ENCODE measurements at places on chromosomes 11 and 22.

DNA sequence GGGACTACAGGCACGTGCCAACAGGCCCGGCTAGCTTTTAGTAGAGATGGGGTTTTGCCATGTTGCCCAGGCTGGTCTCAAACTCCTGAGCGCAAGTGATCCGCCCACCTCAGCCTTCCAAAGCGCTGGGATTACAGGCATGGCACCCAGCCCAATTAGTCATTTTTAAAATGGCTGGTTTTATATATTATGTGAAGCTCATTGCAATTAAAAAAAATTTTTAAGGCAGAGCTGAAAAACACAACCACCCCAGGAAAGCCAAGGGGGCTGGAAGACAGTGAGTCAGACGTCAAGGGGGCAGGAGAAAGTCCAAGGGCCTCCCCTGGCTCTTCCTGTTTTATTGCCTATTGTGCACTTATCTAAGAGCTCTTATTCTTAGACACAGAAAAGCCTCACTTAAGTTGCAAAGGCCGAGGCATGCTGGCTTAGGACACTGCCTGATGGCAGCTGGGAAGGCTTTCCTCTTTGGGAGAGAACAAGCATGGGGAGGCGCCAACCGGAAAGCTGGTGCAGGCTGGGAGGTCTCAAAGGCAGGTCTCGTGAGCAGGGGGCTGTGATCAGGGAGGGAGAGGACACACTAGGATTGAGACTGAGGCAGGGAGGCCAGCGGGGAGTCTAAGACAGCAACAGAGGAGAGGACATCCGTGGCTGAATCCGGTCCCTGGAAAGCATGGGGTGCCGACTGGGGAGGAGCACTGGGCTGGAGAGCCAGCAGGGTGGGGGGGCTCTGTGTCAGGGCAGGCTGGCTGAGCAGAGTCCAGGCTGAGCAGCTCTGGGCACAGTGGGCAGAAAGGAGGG lies 11.1 kb upstream of the OSM start:
- DNase-seq: peak; percentile 13

- DNase-seq: no peak
These were observed 10.9 kb downstream of the ACO2 start for GRCh38 chr22:41479671-41480396.

DNA sequence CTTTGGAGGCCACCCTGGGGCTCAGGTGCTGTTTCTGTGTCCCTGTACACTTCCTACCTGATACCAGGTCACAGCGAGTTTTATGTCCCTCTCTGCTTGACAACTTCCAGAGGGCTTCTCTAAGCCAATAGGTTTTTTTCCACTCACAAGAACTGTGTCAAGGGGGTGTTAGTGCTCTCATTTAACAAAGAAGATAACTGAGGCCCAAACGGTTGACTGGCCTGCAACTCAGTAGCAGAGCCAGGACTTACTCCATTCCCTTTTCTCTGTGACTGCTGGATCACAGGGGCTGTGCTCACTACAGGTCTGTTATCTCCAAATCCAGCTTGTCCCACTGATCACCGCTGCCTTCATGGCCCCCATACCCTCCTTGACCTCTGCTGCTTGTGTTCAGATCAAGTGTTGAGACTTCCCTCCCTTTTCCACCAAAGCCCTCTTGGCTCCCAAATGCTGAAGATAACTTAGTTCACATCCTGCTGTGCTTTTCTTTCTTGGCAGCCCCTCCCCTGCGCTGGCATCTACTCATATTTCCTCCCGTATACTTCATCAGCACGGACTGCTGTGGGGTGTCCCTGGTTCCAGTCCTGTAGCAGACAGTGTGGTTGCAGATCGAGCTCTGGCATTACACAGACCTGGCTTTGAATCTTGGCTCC lies 41.3 kb downstream of the POU2F3 start:
- DNase-seq: peak; percentile 40

GRCh38 chr11:28632338-28632737 lies 524.1 kb downstream of the METTL15 start:
- DNase-seq: no peak

- no peak for DNase-seq
These were observed 93.3 kb downstream of the KCNQ1 start for GRCh38 chr11:2537896-2538724.

GRCh38 chr11:92861634-92862033 lies 107.8 kb upstream of the MTNR1B start:
- no peak for DNase-seq

DNA sequence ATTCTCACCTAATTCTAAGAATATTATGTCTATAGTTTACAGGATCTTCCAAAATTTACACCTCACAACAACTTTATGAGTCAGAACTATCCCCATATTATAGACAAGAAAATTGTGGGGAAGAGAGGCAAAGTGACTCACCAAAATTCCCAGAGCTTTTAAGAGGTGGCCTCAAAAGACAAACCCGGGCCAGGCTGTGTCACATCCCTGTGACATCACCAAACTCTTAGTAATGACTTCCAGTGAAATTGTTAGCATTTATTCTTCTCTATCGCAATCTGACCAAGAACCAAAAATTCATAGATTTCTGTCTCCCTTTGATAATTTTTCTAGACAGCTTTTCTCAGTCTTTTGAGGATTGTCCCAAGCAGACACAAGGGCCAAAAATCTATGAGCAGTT lies 134.3 kb downstream of the SNX19 start:
- no peak for DNase-seq

- peak; percentile 67 for DNase-seq
These were observed 11.7 kb downstream of the GVQW3 start for GRCh38 chr11:76392870-76393269.

DNA sequence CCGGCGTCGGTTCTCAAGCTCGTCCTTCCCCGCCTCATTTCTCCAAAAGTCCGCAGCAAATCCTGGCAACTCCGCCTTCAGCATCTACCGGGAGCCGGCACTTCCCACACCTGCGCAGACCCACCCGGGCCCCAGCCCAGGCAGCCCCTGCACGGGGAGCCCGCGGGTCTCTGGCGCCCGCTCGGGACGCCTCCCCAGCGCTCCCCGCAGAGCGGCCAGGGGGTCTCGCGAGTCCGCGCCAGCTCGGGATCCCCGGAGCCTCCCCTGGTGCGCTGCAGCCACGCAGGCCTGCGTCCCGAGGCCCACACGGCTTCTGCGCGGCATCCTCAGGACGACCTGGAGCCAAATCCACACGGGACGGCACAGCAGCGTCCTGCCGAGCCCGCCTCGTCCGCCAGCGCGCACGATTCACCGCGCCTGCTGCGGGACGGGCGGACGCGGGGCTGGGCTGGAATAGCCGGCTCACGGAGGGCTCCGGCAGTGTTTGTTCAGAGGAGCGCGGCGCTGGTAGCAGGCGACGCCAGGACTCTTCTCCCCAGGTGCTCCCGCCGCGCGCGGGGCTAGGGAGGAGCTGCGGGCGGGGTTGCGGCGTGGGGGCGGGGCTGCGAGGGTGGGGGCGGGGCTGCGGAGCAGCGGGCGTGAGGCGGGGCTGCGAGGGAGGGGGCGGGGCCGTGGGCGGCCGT lies 816 bp upstream of the PHRF1 start:
- peak; percentile 80 for DNase-seq

DNA sequence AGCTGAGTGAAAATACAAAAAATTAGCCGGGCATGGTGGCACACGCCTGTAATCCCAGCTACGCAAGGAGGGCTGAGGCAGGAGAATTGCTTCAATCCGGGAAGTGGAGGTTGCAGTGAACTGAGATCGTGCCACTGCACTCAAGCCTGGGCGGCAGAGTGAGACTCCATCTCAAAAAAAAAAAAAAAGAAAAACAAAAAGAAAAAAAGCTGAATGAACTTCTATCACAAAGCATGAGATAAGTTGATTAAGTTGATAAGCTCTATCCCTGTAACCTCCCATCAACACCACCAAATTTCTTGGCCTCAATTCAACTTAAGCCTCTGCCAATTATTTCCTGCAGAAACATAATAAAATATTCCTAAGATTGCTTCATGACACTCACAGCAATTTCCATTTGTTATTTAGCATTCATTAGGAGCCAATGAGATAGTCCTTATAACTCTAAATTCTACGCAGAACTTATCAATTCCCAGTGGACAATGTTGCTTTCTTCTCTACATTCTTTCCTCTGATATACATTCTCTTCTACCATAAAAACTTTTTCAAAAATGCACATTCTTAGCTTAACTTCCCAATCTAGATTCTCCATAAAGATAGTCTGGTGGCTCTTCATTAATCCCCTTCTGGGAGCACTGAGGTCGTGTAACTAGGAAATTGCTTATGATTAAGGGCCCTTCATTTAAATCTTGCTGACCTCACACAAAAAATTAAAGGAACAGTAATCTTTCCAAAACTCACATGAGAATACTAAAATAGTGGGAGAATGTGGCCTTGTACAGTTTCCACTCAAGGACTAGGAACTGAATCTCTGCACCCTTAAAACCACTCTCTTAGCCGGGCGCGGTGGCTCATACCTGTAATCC lies 2.9 kb downstream of the AMBRA1 start:
- no peak for DNase-seq

- no peak for DNase-seq
These were observed 27.5 kb upstream of the CHST1 start for GRCh38 chr11:45692808-45693453.

DNA sequence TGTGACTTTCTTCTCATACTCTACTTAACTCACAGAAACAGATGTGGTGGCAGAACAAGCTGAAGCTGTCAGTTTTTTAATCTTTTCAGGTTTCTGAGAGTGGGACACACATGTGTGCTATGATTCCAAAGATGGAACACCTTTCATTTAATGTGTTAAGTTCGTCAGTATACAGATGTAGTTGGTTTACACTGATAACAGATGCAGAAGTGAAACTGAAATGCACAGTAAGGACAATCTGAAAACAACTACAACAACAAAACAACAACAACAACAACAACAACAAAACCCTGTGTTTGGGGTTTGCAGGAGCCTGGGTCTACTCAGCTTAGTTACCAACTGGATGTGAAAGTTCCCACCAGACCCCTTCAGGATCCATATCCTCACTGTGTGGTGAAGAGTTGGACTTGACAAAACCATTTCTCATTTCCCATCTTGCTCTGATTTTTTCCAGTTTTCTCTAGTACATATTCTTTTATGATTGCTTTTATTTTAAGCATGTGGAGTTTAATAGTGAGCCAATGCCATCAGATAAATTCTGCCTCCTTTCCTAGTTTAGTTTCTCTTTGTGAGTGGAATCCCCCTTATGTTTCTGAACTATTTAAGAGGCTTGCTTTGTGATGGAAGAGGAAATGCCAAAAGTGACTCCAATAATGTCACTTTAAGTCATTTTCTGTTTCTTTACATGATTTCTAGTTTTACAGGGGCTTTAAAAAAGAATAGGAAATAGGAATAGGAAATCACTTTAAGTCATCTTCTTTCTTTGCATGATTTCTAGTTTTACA lies 47.8 kb downstream of the ARHGAP42 start:
- no peak for DNase-seq

- DNase-seq: peak; percentile 13
These were observed 21.3 kb downstream of the CBX7 start for GRCh38 chr22:39130892-39131855.

GRCh38 chr11:44823006-44823405 lies 96.2 kb downstream of the TSPAN18 start:
- no peak for DNase-seq

DNA sequence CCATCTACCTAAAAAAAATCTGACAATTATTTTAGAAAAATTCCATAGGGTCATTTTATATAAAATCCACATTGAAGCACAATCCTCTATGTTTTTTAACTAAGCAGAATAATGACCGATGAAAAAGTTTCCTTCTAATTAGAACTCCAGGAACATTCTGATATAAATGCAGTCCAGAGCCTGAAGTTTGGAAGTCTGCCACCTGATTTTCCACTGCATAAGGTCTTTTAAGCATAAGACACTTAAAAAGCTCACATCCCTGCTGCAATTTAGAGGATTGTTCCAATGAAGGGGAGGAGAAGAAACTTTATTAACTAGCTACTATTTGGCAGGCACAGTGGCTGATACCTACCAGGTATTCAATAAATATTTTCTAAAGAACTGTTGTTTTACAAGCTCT lies 570.3 kb upstream of the ANO5 start:
- no peak for DNase-seq

DNA sequence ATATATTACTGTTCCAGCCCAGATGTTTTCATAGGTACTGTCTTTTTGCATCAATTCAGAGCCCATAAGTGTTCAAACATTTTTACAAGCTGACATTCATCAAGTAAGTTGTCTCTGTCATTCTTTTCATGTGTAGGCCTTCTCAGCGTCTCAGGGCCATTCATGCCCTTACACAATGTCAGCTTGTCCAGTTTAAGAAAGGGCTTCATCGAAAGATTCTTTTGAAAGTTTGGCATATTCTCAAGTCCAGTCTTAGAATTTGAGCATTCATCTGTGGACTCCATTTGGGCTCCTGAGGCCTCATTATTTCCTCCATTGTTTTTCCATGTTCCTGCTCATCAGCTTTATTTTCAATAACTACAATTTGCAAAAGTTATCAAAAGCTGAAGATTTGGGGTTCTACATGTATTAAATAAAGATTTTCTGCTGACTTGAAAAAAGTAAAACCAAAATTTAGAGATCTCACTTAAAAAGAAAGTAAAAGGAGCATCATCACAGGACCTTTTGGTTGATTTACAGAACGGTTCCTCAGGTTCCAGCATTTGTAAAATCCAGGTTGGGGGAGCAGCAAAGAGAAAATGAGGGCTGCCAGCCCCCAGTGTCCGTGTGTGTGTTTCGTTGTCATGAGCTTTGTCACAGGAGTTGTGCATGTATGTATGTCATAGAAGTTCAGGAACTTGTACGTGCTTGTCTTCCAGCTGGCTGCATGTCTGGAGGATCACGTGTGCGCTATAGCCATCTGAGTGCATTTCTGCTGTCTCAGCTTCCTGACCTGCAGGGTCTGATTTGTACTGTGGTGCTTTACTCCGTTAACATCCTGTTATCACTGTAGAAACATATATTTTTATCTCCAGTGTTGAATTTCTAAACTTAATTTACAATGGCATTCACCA lies 15.6 kb downstream of the MOV10L1 start:
- DNase-seq: peak; percentile 75

DNA sequence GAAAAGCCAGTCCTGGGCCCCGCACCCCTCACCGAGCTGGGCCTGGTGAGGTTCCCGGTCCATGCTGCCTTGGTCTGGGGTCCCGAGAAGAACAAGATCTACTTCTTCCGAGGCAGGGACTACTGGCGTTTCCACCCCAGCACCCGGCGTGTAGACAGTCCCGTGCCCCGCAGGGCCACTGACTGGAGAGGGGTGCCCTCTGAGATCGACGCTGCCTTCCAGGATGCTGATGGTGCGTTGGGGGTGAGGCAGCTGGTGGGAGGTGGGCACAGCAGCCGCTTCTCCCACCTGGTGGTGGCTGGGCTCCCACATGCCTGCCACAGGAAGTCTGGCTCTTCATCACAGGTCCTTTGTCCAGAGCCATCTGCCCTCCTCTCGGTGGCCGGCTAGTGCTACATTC lies 4.5 kb upstream of the SMARCB1 start:
- DNase-seq: no peak

- DNase-seq: no peak
These were observed at the start of gene LRRN4CL for GRCh38 chr11:62689421-62690183. LRRN4CL (minus strand) TSS chr11:62689530; CDS start chr11:62688508, 1,022 bp downstream.

Data from OCI-M1 (cell line).